GM12878 (cell line): ENCODE measurements at places on chromosomes 12 and 14.

- DNase-seq, result no peak
Observed at GRCh38 chr12:30930641-30931040, 4.1 kb downstream of the TSPAN11 start.

GRCh38 chr14:81132468-81132867 is 88.3 kb downstream of the GTF2A1 start:
- no peak for DNase-seq

DNA sequence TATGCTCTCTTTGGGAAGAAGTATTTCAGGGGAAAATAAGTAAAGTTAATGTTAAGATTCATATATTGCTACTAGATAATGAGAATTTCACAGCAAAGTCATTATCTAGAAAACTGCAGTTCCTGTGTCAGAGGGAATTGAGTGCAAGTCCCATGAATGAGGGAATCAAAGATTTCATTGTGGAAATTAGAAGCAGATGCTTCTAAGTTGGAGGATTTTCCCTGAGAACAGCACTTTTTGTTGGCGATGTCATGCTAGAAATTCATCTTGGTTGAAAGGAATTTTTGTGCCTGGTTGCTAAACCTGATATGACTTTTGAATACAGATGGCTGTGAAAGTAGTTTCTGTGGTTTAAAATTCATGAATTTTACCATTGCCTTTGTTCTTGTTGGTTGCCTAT is 25.6 kb downstream of the FRMD6 start:
- DNase-seq, result no peak

- DNase-seq, result no peak
Observed at GRCh38 chr12:15356951-15357364, 34.6 kb downstream of the PTPRO start.

GRCh38 chr12:113184098-113184899 is 979 bp downstream of the DDX54 start:
- DNase-seq, result no peak

DNA sequence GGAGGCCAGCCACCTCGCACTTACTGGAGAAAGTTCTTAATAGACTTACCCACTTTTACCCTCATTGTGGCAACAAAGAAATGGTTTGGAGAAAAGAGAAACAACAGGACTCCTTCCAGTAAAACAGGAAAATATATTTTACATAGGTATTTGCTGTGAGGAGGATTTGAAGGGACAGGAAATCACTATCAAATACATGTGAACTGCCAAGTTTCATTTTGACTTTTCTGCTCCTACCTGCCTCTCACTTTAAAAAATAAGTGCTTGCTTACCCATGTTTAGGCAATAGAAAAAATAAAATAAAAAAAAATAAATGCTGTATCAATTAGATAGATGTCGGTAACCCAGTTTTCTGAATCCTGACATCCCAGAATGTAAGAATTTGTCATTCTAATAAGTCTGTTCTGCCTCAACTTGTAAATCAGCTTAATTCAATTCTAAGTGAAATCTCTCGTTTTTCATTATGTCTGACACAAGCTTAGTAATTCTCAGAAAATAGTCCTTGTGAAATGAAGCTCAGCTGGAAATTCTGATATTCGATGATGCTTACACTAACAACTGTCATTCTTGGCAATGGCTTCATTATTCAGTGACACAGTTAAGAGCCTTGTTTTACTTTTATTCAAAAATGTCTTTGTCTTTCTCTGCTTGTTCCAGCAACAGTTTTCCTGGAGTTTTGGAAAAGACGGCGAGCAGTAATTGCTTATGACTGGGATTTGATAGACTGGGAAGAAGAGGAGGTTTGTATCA is 131.3 kb downstream of the SLC5A8 start:
- DNase-seq, result no peak
